ENCODE measurements at places on chromosomes 7 and 10.

GRCh38 chr7:108002726-108003598 is at the start of gene LAMB1:
TSS of gene LAMB1 (minus strand) at chr7:108003161. CDS start at chr7:108002885, 276 bp downstream.
- no peak for DNase-seq

- no peak for DNase-seq
Observed at GRCh38 chr10:52785418-52785817, 12.8 kb upstream of the MBL2 start.

DNA sequence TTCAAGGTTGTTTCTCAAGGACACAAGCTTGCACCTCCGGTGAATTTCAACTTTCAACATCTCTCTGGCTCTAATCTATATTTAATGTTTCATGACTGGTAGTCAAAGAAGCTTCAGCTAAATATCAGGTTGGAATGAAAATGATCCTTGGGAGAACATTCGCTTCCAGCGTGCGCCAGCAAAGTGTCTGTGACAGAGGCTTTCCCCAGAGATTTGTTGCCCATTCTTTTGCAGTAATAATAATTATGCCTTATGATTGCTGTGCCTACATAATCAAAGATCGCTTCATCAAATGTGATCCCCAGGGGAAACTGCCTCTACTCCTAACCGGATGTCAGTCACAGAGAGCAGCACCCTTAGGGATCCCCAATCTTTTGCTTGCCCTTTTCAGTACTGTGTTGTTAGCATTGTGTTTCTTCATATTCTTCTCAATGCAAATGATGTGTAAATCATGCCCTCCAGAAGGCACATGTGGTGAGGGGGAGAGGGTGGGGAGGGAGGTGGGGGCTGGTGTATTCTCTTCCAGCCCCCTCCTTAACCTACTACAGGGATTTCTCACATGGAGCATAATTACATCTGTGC is 30.5 kb downstream of the FZD1 start:
- no peak for DNase-seq

DNA sequence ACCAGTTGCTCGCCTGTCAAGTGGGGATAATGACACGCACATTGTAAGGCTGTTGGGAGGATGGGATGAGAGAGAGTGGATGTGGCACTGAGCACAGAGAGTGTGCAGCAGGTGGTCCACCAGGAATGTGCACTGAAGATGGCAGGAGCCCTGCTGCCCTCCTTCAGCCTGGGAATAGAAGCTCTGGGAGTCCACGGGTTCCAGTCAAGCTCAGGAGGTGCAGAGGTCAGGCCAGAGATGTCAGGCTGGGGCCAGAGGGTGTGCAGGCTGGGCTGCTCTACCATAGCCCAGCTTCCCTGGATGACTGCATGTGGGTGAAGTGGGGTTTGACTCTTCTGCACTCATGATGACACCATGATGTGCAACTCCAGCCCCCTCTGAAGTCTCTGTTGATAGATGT is 58.7 kb downstream of the C10orf120 start:
- DNase-seq: no peak

DNA sequence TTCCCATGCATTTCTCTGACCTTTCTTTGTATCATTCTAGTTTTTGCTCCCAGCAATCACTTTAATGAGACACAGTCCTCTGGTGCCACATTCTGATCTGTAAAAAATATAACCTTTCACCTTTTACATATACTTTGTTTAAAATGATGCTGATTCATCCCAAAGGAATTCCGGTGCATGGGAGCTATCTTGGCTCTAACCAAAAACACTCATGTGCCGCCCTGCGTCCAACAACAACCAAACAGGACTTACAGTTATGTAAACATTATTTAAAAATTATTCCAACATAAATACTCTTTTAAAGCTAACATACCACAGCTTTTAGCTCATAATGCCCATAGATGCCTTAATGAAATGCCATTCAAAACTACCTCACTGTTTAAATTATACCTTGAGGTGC is 7.7 kb upstream of the OPALIN start:
- no peak for DNase-seq

Measured in NCI-H2029 treated with DMSO at 0.1 percent for 48 hours (cell line).